Amygdala (tissue), 56 donors: ENCODE measurements at places on chromosomes 5 and 9.

- no peak for DNase-seq
These were observed 423.6 kb downstream of the IRX1 start for GRCh38 chr5:4019009-4019769.

DNA sequence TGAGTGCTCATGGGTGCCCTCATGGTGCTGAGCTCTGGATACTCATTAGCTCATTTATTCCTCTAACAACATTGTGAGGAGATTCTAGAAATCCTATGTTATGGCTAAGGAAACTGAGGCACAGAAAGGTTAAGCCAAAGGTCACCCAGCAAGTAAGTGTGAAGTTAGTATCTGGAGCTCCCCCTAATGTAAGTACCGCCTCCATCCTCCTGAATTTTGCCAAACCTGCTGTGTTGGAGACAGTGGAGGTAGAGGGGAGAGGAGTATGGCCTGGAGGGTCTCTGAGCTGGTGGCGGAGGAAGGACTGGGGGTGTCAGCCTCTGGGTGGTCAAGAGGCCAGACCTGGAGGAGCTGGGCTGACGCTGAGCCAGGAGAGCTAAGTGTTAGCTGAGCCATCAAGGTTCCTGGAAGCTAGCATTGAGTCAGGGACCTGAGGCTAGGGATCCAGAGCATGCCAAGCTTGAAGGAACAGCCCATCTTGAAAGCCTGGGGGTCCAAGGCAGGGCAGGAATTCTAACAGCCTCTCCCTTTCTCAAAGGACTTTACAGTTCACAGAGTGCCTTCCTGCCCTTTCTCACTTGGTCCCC, 114.8 kb downstream of the RGS3 start:
- DNase-seq, result no peak

GRCh38 chr5:133439859-133440258, 172.5 kb downstream of the FSTL4 start:
- no peak for DNase-seq

DNA sequence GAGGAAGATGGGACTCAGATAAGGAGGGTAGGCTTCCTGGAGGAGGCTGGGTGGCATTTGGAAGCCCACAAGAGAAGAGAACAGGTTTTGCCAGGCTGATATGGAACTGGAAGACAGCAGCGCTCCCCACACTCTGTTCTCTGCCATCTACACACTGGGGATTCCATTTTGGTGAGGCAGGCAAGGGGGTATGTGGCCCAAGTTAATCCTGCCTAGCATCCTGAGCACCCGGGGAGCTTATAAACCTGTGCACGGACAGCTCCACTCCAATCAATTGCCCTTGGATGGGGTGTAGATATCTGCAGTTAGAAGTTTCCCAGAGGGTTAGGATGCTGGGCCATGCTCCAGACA, 158.8 kb downstream of the MACROH2A1 start:
- no peak for DNase-seq

GRCh38 chr5:173751266-173751600, 134.8 kb upstream of the BOD1 start:
- DNase-seq, result no peak

DNA sequence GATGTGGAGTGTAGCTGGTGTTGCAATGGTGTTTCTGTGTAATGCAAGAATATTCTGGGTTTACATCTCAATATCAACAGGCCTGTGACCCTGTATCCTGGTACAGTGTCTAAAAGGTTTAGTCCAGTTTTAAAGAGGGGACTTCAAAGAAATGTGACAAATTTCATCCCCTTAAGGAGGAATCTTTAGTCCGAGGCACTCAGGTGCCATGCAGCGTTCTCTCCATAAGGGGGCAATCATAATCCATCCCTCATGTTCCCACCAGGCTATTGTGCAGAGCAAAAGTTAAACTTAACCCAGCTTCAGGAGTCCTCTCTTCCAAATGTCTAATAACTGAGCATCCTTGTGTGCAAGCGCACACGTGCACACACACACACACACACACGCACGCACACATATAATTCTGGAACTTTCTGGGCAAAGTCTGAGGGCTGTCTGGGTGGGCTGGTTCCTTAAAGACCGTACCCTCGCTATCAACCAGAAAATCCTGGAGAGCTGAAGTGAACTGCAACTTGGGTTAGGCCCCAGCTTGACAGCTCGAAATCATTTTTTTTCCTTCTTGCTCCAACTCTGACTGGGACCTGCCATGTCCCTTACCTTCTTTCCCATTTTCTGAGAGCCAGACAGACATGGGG, 46.0 kb downstream of the CRB2 start:
- no peak for DNase-seq

GRCh38 chr5:159698322-159698721, 218.0 kb upstream of the ADRA1B start:
- DNase-seq, result no peak

- DNase-seq, result no peak
These were observed 205.0 kb downstream of the CRB2 start for GRCh38 chr9:123561046-123561445.

DNA sequence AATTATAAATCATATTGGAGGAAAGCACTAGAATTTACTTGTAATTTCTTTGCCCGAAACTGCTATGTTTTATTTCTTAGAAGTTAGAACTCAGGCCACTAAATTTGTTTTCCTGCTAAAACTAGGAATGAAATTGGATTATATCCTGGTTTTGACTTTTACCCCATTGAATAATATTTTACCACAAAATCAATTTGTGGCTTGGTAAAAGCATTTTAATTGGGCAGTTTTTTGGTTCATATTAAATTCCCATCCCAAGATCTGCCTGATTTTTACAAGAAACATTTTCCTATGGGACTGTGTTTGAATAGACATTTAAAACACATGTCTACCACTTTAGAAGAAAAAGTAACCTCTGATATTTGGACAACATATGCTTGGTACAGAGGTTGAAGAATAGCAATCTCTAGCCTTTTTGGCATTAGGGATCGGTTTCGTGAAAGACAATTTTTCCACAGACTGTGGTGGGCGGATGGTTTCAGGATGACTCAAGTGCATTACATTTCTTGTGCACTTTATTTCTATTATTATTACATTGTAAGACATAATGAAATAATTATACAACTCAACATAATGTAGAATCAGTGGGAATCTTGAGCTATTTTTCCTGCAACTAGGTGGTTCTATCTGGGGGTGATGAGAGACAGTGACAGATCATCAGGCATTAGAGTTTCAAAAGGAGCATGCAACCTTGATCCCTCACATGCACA, 565.6 kb downstream of the PRR16 start:
- DNase-seq, result no peak

DNA sequence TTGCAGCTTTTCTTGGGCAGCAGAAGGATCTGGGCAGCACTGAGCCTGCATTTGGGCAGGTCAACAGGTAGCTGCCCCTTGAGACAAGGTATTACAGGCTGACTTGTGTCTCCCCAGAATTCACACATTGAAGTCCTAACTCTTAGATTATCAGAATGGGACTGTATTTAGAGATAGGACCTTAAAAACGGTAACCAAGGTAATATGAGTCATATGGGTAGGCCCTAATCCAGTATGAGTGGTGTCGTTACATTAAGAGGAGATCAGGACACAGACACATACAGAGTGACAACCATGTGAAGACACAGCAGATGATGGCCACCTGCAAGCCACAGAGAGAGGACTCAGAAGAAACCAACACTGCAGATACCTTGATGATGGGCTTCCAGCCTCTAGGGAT, 3.2 kb downstream of the C1QTNF2 start:
- no peak for DNase-seq

DNA sequence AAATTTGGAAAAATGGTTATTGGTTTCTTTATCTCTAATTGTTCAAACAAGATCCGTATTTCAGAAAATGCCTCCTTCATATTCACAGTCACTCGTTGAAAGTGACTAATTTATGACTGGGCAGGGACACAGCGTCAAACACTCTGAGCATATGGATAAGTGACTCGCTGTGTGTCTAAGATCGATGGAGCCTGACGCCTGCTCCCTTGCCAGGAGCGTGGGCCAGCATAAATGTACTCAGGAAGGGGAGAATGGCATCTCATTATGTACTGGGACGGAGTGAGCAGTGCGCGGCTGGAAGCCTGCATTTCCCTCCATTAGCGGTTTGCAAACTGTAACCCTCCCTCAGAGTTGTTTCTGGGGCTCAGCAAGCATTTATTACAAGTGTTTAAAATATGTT, 79.8 kb upstream of the CAST start:
- no peak for DNase-seq

DNA sequence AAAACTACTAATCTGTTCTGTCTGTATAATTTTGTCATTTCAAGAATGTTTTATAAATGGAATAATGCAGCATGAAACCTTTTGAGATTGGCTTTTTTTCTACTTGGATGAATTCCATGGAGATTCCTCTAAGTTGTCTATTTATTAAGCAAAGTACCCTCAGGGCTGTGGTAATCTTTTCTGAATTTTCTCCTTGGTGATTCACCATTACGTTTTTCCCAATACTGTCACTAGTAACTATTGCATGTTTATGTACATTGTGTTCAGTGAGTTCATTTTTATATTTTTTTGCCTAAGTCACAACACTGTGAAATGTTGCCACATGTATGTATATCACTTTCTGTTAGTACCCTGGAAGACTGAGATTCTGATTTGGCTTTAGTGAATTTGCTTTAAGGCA, 177.0 kb upstream of the GRIN3A start:
- DNase-seq, result no peak

DNA sequence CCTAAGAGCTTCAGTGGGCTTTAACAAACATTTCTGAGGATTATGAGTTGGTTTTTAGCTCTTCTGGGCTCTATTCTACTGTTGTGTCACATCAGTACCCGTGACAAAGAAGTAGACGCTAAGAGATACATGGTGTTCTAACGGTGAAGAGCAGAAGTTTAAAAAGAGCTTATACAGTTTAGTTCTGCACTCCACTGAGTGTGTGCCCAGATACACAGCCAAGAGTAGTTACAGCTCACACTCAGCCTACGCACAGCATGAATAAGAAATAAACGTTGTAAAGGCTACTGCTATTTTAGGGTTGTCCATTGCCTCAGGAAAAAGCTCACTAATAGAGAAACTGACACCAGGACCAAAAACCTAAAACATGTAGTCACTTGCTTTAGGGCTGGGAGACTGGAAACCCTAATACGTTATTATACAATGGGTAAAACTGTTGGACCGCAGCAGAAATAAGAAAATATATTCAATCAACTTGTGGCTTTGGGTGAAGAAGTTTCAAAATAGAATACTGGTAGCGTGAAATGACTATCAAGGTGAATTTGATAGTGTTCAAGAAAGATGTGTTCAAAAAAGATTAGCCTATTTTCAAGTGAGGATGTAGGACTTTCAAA, 34.7 kb downstream of the PSIP1 start:
- no peak for DNase-seq

DNA sequence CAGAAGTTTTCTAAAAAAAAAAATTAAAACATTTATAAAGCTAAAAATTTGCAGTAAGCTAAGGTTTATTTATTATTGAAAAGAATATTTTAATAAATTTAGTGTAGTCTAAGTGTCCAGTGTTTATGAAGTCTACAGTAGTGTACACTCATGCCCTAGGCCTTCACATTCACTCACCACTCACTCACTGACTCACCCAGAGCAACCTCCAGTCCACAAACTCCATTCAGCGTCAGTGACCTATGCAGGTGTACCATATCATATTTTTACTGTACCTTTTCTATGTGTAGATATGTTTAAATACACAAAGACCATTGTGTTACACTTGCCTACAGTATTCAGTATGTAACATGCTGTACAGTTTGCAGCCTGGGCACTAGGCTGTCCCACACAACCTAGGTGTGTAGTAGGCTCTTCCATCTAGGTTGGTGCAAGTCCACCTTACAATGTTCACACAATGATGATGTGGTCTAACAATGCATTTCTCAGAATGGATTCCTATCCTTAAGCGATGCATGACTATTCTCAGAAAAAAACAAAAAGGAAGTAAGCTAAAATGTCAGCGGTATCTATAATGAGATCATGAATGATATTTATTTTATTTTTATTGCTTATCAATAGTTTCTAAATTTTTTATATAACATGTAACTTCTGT, 336.7 kb downstream of the AGTPBP1 start:
- DNase-seq, result no peak

GRCh38 chr9:99419070-99419469, 197.0 kb downstream of the SEC61B start:
- DNase-seq, result no peak

DNA sequence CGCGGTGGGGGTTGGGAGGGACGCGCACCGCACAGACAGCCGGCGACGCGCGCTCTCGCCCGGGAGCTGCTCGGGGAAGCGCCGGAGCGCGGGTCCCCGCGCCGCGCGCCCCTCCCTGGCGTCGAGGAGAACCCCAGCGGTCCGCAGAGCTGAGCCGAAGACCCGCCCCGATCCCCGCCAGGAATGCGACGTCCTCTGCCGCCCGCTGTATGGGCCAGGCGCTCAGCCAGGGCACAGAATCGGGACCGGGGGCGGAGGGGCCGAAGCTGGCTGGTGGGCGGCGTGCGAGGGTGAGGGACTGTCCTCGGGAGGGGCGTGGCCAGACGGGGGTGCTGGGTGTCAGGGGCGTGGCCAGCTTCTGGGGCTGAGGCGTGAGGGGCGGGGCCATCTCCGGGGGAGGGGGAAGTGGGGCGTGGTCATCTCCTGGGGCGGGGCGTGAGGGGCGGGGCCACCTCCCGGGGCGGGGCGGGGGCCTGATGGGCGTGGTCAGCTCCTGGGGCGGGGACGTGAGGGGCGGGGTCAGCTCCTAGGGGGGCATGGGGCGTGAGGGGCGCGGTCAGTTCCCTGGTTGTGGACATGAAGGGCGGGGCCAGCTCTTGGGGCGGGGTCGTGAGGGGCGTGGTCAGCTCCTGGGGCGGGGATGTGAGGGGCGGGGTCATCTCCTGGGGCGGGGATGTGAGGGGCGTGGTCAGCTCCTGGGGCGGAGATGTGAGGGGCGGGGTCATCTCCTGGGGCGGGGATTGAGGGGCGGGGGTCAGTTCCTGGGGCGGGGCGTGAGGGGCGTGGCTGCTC, 965 bp downstream of the PTGDS start:
- peak; percentile 89 for DNase-seq

DNA sequence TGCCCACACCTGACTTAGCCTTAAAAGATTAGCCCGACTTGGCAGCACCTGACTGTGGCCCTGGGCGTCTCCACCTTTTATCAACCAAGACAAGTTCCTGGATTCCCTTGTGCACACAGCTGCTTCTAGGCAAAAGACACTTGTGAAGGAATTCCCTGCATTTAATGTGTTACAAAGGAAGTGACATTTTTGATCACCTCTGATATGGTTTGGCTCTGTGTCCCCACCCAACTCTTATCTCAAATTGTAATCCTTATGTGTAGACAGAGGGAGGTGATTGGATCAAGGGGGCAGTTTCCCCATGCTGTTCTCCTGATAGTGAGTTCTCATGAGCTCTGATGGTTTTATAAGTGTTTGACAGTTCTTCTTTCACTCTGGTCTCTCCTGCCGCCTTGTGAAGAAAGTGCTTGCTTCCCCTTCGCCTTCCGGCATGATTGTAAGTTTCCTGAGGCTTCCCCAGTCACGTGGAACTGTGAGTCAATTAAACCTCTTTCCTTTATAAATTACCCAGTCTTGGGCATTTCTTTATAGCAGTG, 2.6 kb upstream of the CPEB4 start:
- no peak for DNase-seq

DNA sequence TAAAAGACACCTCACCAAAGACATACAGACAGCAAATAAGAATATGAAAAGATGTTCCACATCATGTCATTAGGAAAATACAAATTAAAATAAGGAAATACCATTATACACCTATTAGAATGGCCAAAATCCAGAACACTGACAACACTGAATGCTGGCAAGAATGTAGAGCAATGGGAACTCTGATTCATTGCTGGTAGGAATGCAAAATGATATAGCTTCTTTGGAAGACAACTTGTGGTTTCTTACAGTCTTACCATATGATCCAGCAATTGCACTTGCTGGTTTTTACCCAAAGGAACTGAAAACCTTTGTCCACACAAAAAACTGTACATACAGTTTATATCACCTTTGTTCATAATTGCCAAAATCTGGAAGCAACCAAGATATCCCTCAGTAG, 6.5 kb downstream of the TMEM161B start:
- no peak for DNase-seq

GRCh38 chr5:177133853-177134696, 502 bp downstream of the NSD1 start:
- DNase-seq, result peak; percentile 69
